ENCODE measurements at places on chromosomes 3 and 15.

GRCh38 chr15:98599909-98600691 is 48.2 kb upstream of the IGF1R start:
- DNase-seq: peak; percentile 72

DNA sequence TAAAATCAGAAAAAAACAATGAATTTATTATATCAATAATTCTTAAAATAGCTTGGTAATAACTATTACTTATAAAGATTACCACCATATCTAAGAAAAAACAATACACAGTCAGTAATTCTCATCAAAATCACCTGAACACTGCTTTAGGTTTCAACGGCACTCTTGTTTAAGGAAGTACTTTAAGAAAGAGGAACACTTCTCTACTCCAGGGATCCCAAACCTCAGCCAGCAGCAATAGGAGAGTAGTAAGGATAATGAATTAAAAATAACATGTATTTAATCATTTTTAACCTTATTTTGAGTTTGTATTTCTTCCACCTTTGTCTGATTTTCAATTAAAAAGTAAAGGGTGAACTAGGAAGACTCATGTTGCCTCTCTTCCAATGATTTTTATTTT is 494.0 kb upstream of the NR2F2 start:
- peak; percentile 48 for DNase-seq

- no peak for DNase-seq
Measured at GRCh38 chr3:37991109-37991508, 523 bp downstream of the VILL start.

- DNase-seq: peak; percentile 47
Measured at GRCh38 chr15:50257924-50258323, 7.6 kb downstream of the HDC start.

DNA sequence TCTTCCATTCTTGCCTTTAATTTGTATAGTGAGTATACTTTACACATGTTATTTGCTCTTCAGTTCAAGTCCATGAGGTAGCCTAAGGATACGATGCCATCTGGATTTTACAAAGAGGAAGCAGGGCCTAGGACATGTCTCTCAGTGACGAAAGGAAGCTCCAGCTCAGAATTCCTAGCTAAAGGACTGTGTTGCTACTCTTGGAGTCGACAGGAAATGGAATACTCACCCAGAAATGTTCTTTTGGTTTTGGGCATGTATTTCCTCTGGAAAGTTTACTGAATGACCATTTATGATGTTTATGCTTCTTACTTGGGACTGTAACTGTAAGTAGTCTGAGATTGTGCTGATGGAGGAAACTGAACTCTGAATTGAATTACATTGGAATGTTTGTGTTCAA is 12.5 kb downstream of the OXNAD1 start:
- DNase-seq: no peak

GRCh38 chr3:111087924-111088469 is 16.4 kb downstream of the NECTIN3 start:
- DNase-seq: no peak

Measured in OCI-M1 (cell line).